ENCODE measurements at places on chromosomes 1 and 21. TPM values are rescaled to one million over a fixed set of nuclear protein-coding genes. Genes with fewer than 3 reads are reported as not detected.
A peak's percentile ranks its signal among the peaks of the same experiment; 100 is the strongest.

Gene CDA
- not detected for total RNA-seq

Gene HSF2BP
- 5.1 TPM for total RNA-seq

Gene CLCA4
- total RNA-seq, result not detected

- DNase-seq, result no peak
Observed at GRCh38 chr21:46063734-46064680, 33.9 kb upstream of the COL6A2 start.

GRCh38 chr1:163535807-163536206 lies 214.1 kb downstream of the NUF2 start:
- peak; percentile 16 for DNase-seq

DNA sequence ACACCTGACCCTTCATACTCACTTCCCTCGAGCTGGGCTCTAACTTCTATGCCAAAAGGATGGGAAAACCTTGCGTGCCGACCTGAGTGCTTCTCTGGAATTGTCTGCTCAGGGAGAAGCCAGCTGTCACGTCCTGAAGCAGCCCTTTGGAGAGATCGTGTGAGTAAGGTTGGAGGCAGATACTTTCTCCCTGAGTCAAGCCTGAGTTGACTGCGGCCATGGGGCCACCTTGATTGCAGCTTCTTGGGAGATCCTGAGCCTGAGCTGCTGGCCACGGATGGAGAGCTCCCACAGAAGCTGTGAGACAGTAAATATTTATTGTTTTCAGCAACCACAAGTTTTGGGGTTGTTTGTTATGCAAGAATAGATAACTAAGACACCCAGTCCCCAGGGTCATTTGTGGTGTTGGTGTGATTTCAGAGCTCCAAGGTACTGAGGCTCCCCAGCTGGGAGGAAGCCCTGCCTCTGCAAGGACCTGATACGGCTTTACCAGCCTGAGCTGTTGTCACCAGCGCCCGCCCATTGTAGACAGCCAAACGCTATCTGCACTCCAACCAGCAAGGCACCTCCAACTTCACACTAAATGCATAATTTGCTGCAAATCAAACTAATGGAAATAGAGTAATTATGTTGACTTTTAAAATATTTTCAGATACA lies 531.6 kb downstream of the PTPRU start:
- DNase-seq, result no peak

DNA sequence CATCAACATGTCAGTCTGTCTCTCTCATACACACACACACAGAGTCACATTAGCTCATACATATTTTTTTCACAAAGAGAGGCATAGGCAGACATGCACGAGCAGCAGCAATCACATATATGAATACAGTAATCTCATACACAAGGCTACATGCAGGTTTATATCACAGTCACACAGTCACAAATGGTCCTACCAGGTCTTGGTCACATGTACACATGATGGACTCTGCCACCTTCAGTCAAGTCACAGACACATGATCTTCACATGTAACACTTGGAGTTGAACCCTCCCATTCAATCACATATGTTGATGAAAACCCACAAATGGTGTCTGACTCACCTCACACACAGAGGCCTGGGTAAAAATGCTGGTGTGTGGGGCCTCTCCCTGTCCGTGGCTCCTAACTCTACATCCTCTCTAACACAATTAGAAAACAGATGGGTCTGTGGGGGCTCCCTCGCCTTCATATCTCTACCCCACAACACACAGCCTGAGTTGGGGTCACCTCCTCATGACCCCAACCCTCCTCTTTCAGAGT lies 27.9 kb downstream of the RIMS3 start:
- DNase-seq, result no peak

Measured in OCI-LY7 (cell line).